Stimulated activated CD8-positive, alpha-beta memory T cell treated with anti-CD3 and anti-CD28 coated beads, Interleukin-15, amount 100 ng/mL, for 24 hours (primary cell): ENCODE measurements at places on chromosomes 6 and 20.

GRCh38 chr6:33700391-33701050 lies 11.0 kb downstream of the UQCC2 start:
- no peak for DNase-seq

GRCh38 chr6:32867554-32868256 lies 13.7 kb downstream of the PSMB9 start:
- DNase-seq, result no peak

DNA sequence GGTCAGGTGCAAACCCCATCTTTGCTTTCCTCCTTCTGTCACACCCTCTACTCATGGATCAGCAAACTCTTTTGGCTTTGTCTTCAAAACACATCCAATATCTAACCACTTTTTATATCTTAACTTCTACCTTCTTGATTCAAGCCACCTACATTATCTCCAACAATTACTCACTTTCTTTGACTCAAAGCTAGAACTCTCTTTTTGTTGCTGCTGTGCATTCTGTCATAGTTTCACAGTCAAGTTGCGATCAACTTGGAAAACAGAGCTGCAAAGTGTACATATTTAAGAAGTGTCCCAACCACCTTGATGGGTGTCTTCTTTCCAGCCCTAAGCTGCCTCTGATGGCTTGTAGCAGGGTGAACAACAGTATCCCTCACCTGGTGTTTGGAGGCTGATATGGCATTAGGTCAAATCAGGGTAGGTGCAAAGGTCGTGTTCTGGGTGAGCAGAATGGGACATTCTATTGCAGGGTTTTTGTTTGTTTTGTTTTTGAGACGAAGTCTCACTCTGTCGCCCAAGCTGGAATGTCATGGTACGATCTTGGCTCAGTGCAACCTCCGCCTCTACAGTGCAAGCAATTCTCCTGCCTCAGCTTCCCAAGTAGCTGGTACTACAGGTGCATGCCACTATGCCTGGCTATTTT lies 43.4 kb upstream of the RALGAPA2 start:
- DNase-seq, result no peak

DNA sequence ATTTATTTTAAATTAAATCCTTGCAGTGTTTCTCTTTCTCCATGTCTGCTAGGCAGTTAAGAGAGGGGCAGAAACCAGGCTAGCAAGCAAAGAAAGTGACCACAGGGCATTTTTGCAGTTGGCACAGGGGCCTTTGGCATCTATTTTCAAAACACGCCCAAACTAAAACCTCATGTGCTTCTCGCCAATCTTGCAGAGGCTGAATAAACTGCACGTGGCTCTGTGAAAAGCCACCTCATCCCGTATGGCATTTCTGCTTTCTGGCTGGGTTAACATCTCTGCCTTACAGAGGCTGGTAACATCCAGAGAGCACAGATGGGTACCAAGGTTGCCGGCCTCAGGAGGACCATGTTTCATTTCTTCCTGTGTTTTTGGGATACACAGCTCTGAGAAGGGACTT lies 54.6 kb downstream of the GJA10 start:
- no peak for DNase-seq

DNA sequence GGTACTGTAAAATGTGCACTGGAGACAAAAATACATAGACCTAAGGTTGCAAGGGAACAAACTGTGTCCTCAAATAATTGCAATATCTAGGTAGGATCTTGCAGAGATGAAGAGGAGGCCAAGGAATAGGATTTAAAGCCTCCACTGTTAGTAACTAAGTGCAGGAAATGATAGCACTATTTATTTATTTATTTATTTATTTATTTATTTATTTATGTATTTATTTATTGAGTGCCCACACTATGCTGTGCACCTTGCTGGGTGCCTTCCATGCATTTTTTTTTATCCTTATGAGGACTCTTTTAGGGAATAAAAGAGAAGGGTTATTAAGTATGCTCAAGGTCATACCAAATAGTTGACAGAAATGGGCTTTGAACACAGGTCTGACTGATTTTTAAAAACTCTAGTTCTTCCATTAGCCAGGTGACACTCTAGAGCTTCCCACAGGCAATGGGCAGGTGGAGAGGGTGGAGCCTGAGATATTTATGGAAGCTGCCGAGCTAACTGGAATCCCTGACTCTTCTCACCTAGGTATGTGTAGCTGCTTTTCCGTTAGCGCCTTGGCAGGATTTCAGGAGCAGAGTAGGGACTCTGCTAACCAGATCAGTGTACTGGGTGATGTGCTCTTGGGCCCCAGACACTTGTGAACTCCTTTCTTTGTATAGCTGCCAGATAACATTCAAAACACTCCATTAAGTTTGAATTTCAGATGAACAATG lies 12.8 kb upstream of the NUP153 start:
- DNase-seq, result no peak

- no peak for DNase-seq
Measured at GRCh38 chr6:2209226-2209809, 36.1 kb downstream of the GMDS start.

DNA sequence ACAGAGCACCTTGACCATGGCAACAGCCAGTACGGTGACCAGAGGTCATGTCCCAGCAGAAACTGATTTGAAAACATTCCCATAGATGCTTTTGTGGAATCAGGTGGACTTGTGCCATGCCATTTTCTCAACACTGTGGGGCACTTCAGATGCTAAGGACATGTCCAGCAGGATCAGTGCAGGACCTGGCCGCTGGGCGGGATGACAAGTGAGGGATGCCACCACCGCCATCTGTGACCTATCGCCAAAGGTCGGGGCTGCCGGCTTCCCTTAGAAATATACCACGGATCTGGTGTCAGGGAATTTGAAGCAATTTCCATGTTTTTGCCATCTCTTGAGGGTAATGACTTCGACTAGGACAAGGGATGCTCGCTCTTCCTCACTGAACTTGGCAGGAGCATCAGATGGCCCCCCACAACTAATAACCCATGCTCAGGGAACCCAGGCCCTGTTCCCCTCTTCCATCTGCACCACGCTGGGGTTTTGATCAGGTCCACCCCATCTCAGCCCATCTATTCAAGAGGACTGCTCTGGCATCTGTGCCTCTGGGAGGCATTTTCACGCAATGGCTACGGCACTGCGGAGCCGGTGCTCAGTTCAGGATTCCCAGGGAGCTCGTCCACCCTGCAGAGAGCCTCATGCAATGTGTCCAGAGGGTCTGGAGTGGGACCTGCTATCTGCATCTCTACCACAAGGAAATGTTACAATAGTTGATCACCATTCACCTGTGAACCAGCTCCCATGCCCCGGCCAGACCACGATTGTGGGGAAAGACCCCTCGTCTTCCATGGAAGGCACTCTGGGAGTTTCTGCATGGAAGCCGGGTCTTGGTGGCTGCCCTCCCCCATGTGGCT lies 302.6 kb downstream of the TAF4 start:
- DNase-seq, result no peak

- no peak for DNase-seq
Measured at GRCh38 chr6:106981926-106982325, 7.4 kb upstream of the CD24 start.

DNA sequence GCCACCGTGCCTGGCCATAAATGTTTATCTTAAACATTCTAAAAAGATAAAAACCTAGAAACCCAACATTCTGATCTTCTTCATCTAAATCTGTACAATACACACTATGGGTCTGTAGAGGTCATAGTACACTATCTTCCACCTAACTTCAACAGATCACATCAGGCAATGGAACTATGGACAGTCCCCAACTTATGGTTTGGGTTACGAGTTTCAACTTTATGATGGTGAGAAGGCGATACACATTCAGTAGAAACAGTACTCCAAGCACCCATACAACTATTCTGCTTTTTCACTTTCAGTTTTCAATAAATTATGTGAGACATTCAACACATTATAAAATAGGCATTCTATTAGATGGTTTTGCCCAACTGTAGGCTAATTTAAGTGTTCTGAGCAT lies 23.1 kb downstream of the FKBP5 start:
- no peak for DNase-seq

DNA sequence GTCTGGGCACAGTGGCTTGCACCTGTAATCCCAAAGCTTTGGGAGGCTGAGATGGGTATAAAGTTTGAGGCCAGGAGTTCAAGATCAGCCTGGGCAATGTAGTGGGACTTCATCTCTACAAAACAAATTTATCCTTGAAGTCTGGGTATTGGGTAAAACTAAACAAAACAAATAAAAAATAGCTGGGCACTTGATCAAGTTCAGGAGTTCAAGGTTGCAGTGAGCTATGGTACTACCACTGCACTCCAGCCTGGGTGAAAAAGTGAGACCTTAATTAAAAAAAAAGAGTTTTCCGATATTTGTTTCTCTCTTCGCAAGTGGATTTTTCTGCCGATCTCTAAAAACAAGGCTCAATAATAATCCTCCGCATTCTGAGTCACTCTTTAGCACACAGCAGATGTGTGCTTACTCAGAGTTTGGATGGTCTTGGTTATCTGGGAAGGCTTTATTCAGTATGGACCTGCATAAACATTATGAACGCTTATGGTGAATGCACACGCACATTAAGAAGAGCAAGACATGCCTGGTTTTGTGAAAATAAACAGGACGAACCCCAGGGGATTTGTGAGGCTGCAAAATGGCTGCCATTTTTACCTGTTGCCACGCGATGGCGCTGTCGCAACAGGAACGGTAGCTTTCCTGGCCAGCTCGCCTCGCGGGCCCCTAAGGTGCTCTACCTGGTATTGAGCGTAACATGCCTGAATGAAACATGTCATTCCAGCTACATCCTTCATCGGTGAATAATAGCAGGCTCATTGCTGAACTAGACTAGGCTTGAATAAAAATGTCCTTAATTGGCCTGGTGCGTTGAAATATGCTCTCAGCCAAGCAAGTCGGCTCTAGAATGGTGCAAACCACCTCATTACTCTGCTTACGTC lies 6.0 kb downstream of the OPN5 start:
- DNase-seq, result no peak

DNA sequence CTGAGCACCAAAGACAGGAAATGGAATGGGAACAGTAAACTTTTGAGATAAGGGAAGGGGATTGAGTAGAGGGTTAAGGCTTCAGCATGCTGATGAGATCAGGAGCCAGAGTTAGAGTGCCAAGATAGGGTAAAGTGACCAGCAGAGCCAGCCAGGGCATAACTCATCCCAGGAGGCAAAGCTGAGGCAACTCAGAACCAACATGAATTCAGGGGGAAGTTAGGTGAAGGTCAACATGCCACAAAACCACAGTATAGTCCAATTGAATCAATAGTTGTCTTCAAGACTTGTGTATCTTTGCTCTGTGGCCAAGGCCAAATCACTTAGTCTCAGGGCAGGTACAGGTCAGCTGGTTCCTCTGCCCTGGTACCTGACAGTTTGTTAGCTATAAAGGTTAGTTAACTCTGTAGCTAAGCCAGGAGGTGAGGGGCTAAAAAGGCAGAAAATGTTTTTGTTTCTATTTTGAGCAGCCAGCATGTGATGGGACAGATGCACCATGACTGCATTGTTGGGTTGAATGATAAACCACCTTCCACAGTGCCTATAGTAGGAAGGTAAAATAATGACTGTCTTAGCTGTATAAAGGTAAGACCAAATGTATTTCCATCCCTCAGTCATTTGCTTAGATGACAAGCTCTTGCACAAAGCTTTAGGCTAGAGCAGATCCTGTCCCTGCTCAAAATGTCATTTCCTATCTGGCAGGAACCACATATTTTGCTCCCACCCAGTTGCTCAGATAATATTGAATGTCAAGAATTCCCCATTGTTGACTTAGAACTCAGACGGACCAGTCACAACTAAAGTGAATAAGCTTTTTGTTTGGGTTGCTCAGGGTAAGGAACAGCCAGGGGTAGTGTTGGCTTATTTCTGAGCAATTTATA lies 15.8 kb downstream of the RNF8 start:
- DNase-seq, result no peak

DNA sequence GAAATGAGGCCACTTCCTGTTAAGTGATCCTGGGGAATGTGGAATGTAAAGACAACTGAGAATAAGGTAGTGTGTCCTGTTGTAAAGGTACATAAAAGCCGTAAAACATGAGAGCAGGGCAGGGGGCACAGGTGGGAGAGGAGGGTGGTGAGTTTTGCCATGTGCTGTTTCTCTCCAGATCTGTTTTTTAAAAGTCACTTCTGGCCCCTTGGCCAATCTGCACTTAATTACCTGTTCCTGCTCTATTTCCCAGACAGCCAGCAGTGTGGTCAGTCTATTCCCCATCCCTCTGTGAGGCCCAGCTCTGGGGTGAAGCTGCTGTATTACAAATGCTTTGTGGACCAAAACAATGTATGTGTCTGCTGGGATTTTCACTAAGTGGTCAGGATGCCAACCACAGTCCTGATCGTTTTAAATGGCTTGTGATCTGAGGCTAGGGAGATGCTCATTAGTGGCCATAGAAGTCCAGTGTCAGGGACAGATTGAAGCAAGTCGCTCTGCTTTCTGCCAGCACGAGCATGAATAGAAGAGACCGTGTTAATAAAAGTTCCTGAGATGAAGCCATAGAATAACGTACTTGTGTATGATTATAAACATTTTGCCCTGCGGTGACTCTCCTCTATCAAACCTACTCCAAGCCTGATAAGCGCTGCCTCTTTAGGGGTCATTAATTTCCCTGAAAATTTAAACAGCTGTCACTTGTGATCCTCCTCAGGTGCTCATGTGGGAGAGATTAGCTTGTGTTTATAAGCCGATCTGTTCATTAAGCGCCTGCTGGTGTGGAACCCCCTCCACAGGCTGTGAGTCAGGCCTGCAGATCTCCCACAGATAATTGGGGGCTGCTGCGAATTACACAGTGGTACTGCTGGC lies 111.8 kb upstream of the CENPW start:
- no peak for DNase-seq

DNA sequence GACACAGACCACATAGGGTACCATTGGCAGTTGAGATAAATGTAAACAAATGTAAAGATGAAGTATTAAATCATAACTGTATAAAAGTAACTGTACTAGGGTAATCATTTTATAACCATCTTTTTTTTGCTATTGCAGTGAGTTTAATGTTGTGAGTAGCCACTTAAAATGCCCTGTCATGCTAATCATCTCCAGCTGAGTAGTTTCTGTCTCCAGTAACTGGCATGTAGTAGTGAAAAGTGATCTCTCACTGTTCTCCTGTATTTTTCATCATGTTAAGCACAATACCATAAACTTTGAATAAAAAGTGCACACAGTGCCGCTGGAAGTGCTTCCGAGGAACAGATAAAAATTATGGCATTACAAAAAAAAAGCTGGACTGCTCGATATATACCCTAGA lies 45.0 kb upstream of the OPRM1 start:
- DNase-seq, result no peak

- DNase-seq, result no peak
Measured at GRCh38 chr20:45779011-45779915, 12.4 kb downstream of the WFDC3 start.

DNA sequence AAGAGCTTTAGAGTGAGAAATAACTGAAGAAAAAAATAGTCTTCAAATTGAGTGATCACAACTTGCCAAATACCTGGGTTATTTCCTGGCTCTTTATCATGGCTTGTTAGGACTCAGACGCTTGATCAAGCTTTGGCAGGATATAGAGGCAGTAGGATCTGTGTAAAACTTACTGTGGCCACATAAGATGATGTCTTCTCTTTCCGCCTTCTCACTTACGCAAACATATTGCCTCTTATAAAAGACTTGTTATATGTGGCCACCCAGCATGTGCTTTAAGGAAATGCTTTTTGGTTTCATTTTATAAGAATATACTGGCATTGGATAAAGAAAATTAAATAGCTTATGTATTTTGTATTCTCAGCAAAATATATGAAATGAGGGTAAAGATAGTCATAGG lies 101.8 kb upstream of the AKIRIN2 start:
- DNase-seq, result no peak

- no peak for DNase-seq
Measured at GRCh38 chr6:106162921-106163320, 76.8 kb downstream of the PRDM1 start.

- no peak for DNase-seq
Measured at GRCh38 chr20:51789434-51789833, 12.9 kb downstream of the SALL4 start.
